Activated CD4-positive, alpha-beta T cell treated with anti-CD3 and anti-CD28 coated beads for 1 hour (primary cell): ENCODE measurements at places on chromosomes 11 and 22.
A peak's percentile ranks its signal among the peaks of the same experiment; 100 is the strongest.

DNA sequence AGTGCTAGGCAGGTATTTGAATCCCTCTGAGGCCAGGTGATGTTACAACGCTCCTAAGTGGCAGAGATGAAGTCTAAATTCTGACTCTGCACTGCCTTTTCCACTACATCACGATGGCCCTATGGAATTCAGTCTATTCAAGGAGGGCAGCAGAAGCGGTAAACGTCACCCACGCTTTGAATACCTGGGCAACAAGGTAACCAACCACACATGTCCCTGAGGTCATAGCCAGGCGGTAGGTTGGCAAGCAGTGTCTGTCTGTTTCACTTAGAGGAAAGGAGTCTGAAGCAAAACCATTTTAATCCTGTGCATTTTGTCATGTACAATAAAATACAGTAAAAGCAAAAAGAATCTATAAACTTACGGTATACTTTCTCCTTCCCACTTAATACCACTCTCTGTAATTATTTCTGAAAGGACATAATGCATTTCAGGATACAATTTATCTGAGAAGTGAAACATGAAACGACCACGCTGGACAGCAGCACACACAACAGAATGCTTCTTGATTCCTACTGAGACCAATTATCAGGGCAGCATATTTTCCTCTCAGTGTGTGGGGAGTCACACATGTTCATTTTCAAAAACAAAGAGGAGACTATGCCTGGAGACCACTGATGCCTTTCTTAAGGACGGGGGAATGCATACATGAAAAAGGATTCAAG, 51.3 kb downstream of the PRDM10 start:
- DNase-seq, result no peak

GRCh38 chr11:71252770-71253730, 673 bp upstream of the SHANK2 start:
- no peak for DNase-seq

DNA sequence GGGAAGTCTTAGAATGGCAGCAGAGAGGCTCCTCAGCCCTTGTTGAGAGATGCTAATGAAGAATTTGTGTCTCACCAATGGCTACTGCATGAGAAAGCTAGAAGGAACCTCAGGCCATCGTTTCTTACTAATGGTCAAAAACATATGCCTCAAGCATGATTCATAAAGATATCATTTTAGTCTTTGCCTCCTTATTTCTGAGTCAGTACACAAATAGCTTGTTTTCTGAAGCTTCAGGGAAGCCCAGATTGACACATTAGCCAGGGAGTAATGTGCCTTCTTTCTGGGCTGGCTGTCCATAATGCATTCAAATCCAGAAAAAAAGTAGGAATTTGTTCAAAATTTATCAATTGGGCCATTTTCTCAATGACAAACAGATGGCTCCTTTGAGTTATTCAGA, 169.4 kb upstream of the ZBED5 start:
- no peak for DNase-seq

DNA sequence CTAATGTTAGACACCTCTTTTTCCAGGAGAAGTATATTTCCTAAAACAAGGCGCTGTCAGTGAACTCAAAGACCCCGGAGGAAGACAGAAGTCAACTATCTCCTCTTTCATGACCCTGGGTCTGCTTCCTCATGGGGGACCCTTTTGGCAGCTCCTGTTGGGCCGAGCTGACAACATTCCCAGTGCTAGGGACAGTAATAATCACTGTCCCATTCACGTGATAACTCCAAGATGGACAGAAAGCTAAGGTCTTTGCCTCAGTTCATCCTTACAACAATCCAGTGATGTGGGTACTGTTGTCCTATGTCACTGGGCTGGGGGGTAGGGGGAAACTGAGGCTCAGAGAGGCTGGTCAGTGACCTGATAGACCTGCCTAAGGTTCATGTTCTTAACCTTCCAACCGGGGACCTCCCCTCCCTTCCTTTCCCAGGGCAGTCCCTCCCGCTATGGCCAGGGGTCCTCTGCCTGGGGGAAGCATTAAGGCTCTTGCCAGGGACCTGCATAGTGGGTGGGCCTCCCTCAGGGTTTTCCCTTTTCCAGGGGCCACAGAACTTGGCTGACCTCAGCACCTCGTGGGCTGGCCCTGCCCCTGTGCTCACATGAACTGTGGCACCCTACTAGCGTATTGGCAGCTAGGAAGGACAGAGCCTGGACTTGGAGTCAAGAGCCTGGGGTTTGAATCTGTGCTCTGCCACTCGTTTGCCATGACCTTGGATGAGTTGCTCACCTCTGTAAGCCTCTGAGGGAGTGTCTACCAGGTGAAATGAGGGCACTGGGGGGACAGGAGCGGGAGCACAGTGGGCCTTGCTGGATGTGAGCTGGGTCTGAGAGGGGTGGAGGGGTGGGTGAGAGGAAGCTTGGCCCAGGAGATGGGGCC, 53.6 kb downstream of the LRRC32 start:
- no peak for DNase-seq

DNA sequence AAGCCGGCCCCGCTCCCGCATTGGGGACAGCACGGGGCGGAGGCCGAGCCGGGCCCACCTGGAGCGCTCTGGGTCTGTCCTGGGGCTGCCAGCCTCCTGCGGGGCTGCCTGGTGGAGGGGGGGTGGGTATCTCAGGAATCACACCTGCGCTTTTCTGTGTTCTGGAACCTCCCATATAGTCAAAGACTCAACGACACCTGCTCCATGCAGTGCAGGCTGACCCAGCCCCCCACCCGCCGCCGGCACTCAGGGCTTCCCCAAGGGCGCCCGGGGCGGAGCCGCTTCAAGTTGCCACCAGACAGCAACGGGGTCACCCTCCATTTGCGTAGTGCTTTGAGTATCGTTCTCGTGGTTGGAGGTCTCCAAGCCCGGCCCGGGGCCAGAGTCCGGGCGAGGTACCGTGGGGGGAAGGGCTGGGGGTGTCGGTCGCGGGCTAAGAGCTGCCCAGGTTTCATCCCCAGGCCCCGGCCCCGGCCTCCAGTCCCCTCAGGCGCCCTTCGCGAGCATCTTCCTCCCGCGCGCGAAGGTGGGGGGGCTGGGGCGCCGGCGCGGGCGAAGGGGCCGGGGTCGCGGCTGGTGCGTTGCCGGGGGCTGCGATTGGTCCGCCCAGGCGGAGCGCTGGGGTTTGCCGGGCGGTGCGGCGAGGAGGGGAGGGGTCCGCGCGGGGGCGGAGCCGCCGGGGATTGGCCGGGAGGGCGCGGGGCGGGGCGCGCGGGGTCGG, 6.6 kb downstream of the TSPAN4 start:
- no peak for DNase-seq

DNA sequence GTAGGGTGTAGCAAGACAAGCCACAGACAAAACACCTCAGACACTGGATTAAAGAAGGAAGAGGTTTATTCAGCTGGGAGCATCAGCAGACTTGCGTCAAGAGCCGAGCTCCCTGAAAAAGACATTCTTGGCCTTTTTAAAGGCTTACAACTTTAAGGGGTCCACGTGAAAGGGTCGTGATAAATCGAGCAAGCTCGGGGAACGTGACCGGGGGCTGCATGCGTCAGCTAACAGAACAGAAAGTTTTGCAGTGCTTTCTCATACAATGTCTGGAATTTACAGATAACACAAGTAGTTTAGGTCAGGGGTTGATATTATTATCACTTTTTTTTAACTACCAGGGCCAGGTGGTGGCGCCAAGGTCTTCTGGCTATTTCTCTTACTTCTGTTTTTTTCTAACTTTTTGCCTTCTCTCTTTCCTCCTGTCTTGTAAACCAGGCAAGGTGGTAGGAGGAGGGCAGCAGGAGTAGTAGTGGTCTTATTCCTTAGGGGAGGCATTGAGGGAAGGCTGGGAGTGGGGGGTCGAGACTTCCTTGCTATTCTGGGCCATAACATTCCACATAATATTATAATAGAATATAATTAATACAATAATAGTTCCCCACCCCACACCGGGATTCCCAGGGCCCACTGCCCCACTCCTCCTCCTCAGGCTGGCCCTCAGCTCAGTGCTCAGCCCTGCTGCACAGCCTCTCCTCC, 587 bp upstream of the ALDH3B1 start:
- DNase-seq, result no peak

DNA sequence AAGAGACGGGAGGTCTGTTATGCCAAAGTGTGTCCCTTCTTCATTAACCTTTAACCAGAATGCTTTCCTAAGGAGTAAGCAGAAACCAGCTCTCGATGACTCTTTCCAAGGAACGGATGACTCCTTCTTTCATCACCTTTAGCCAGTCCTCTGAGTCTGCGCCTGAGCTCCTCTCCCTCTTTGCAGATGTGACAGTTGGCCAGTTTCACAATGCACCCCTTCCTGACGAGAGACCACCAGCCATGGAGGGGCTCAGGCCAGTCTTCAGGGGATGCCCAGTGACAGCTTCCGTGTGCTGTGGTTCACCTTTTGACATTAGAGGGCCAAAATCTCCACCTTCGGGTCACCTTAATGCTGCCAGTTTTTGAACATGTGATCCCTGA, 826.1 kb downstream of the TBC1D22A start:
- DNase-seq, result no peak

GRCh38 chr11:12220305-12220704, 109.9 kb downstream of the MICAL2 start:
- no peak for DNase-seq

GRCh38 chr11:79028225-79028624, 412.6 kb downstream of the TENM4 start:
- no peak for DNase-seq

- no peak for DNase-seq
These were observed 34.5 kb downstream of the FCHSD2 start for GRCh38 chr11:73107597-73107996.

- no peak for DNase-seq
These were observed 106.4 kb upstream of the FGF3 start for GRCh38 chr11:69925366-69926196.

DNA sequence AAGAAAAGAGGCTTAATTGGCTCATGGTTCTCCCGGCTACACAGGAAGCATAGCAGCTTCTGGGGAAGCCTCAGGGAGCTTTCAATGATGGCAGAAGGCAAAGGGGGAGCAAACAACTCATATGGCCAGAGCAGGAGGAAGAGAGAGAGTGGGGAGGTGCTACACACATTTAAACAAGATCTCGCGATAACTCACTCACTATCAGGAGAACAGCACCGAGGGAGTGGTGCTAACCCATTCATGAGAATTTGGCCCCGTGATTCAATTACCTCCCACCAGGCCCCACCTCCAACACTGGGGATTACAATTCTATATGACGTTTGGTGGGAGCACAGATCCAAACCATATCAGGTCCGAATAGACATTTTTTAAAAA, 41.7 kb upstream of the APLNR start:
- DNase-seq, result no peak

DNA sequence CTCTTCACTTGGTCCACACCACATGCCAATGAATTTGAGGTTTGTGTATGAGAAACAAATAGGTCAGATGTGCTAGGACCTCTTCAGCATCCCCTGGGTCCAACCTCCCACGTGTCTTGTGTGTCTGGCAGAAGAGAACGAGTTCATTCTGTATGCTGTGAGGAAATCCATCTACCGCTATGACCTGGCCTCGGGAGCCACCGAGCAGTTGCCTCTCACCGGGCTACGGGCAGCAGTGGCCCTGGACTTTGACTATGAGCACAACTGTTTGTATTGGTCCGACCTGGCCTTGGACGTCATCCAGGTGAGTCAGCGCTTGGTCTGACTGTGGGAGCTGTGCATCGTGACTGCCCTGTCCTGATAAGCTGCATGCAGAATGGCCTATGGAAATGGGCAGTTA, 101.0 kb upstream of the SORL1-AS1 start:
- no peak for DNase-seq

GRCh38 chr11:129208863-129209262, 16.7 kb upstream of the ARHGAP32 start:
- DNase-seq, result no peak

DNA sequence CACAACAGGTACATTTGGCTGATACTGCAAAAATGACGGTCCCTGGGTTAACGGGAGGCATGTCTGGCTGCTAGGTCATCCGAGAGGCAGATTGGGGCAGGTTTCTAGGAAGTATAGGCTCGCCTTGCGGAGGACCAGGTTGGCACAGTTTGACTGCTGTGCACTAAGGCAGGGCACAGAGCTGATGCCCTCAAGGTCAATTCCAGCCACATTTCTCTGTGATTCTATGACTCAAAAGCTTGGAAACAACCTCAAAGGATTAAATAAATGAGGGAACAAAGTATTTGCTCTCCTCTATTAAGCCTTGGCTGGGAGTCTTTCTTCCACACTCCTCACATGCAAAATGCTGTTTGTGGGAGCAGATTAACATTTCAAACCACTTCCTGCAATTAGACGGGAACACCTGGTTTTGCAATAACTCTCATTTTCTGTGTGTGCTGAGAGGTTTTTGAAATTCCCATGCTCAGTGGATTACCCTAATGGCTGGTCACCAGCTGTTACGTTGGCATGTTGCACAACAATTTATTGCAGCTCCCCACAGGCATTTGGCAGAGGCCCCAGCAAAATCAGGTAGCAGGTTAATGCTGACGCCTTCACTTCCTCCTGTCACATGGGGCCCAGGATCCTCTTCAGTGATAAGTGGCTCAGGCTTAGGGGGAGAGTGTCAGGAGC, 61.0 kb upstream of the PLET1 start:
- DNase-seq, result no peak

DNA sequence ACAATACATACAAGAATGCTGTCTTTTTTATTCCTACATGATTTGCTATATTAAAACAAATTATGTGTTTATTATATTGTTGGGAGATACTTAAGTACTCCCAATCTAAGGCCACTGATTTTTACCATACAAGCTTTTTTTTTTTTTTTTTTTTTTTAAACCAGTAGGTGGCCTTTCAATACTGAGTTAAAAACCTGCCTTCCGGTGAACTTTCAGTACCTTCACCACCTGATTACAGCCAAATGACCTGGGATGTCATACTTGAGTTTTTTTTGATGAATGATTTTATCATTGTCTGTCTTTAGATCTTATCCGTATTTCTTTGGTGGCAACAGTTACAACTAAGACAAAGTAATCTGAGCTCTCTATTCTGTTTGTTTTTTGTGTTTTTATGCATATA, 94.0 kb upstream of the FOLH1 start:
- no peak for DNase-seq

- DNase-seq, result no peak
These were observed 159.9 kb downstream of the CCDC34 start for GRCh38 chr11:27203077-27203647.

GRCh38 chr11:69524291-69524882, 42.9 kb downstream of the LINC01488 start:
- no peak for DNase-seq

DNA sequence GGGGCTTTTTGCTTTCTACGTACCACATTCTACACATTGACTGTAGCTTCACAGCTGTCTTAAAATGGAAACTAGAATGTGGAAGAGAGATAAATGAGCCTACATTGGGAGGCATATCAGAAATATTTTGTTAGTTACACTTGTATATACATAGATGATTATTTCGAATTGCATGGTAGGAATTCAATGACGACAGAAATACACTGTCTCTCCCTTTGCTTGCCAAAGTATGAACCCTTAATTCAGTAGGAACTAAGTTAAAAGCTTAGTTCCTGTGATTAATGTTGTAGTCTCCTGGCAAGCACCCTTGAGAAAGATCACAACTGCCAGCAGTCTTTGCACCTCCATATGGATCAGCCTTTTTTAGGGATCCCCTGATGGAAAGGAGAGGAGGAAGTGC, 10.1 kb downstream of the C11orf87 start:
- DNase-seq, result no peak

GRCh38 chr11:114116357-114116756, 56.8 kb downstream of the ZBTB16 start:
- DNase-seq, result no peak

GRCh38 chr22:46905415-46905814, 143.0 kb downstream of the TBC1D22A start:
- no peak for DNase-seq

GRCh38 chr11:62324731-62325556, 12.3 kb upstream of the ASRGL1 start:
- peak; percentile 26 for DNase-seq

- no peak for DNase-seq
These were observed 3.2 kb downstream of the CTSD start for GRCh38 chr11:1760351-1761109.
